ENCODE measurements at places on chromosomes 5 and 9.

DNA sequence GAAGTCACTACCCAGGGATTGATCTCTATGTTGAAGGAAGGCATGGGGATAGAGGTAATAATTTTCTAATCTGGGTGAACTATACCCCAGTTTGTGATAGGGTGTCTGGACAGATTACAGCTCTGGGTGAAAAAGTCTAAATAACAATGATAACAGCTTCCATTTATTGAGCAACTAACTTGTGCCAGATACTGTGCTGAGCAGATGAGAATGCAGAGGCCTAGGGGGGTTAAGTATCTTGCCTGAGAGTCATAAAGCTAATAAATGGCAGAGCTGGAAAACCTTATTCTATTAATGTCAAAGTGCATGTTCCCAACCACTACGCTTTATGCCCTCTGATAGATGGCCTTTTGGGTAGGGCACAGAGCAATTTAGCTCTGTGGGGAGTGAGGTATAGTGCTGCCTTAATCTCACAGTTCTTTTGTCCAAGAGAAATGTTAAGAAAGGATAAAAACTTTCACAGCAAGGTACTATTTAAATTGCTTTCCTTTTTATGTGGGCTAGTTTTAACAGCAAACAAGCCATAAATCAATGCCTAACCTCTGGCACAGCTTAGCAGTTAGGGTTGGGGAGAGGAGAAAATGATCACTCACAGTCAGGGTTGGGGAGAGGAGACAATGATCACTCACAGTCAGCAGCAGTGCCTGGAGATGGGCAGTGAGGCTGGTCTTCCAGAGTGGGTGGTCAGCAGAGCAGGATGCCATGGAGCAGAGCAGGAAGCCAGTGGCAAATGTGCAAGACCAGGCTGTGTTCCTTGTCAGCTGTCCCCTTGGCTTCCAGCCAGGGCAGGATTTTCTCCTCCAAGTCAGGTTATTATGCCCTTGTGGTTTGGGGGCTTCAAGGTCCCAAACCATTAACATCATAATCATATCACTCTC, 187.0 kb downstream of the CARTPT start:
- DNase-seq, result no peak

DNA sequence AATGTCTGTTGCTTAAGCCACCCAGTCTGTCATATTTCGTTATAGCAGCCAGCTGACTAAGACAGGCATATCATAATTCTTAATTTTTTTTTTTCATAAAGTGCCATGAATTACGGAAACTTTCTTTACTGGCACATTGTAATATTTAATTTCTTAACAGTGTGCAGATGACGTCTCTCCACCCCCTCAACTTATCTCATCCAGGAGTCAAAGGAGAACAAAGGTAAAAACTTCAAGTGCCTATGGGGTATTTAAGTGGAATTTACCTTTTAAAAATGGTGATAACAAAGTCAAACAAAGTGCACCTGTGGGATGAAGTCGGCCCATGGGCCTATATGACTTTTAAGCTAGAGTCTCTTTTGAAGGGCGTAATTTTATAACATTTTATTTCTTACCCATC, 539.4 kb downstream of the CDH9 start:
- no peak for DNase-seq

DNA sequence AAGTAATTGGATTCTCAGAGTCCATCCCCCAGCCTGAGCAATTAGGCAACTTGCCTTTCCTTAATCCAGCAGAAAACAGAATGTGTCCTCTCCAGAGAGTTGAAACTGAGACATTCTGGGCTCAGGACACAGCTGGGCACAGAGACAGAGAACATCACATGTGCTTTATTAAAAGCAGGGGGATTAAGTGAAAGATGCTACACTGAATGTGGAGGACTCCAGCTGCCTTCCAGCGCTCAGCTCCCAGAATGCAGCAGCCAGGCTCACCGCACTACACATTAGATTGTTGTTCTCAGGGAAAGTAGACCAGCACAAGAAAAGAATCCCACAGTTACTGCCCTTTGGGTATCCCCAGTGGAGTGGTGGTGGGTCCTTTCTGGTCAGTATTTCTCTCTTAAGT, 141.6 kb upstream of the IL12B start:
- no peak for DNase-seq

GRCh38 chr5:107352576-107352975, 318.2 kb downstream of the EFNA5 start:
- no peak for DNase-seq

- no peak for DNase-seq
These were observed 70.3 kb downstream of the UGCG start for GRCh38 chr9:111966861-111967291.

GRCh38 chr9:76219560-76220151, 174.6 kb downstream of the RFK start:
- no peak for DNase-seq

- no peak for DNase-seq
These were observed 48.6 kb downstream of the UBAP1 start for GRCh38 chr9:34227445-34227844.

DNA sequence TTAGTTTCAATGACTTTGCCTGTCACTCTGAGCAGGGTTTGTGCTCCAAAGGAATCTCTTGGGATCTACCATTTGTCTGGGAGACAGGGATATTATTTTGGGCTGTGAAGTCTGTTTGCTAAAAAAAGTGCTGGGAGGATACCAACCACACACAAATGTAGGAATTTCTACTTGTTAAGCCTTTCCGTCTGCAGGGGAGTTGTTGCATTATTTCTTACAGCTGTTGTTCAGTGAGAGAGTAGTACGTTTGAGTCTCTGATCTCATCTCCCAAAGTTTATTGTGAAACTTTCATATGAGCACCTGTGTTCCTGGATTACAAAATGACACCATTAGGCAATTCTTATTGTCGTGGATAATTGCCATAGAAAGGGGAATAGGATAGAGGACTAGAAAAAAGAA, 78.3 kb upstream of the SEMA6A start:
- no peak for DNase-seq

- no peak for DNase-seq
These were observed 24.0 kb downstream of the SEMA4D start for GRCh38 chr9:89473762-89474469.

DNA sequence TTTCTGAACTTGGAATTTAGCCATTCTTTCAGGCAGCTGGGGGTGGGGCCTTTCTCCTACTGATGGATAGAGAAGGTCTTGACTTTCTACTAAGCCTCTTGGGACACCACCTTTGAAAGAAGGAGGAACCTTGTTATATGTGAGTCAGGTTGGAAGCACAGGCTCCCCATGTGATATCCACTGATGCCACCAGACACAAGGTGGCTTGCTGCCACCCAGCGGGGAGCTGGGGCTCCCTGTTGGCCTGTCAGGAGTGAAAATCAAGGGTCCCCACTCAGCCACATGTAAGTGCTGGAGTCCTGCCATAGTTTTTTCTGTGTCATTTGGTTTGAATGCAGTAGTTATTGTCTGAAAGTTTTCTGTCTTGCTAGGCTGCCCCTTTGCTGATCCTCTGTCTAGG, 252.4 kb upstream of the NFIL3 start:
- no peak for DNase-seq

- DNase-seq, result no peak
These were observed 221.4 kb downstream of the MAPKAP1 start for GRCh38 chr9:125485471-125486151.

DNA sequence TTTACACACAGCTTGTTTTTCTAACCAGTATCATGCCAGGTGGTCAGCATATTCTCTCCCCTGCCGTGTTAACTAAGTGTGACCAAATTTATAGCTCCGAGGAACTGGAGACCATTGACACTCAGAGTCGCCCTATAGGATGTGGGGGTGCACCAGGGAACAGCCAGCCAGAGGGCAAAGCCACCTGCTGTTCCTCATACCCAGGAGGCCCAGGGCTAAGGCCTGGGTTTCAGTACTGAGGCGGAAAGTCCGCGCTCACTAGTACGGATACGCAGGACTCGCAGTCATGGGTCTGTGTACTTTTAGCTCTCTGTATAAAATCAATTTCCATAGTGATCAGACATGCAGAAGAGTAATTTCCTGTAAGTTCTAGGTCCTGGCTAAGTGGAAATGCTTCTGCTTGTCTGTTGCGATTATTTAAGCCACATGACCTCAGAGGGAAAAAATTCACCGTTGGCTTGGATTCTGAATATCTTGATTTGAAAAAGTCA, 247.0 kb downstream of the AOPEP start:
- DNase-seq, result no peak

DNA sequence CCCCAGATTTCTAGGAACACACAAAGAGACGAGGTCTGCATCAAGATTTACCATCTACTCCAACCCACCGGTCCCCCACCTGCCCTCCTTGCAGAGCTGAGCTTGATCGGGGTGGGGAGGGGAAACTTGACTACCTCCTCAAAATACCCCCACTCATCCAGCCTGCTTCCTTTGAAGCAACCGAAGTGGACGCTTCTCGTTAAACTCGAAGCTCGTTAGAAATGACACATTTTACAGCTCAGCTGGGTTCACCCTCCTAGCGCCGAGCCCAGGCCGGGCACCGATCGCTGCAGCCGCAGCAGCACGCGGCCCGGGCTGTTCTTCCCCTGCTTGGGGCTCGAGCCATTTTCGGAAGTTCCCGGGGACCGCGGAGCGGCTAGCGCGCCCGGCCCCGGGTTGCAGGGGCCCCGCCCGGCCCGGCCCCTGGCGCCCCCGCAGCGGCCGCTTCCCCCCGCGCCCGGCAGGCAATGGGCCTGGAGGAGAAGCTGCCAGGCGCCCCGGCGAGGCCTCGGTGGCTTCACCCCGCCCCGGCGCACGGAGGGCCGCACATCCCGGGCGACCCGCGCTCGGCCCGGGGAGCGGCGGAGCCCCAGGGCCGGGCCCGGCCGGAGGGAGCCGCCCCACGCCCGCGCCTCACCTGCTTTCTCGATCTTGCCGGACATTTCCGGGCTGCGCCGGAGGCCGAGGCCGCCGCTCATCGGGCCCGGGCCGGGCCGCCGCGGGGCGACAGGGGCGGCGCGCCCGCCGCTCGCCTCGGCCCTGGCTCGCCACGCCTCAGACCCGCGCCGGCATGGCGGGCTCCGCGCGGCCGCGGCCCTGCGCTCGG, 530 bp downstream of the RAPGEF1 start:
- DNase-seq, result no peak

GRCh38 chr9:6133346-6134063, 82.1 kb upstream of the IL33 start:
- no peak for DNase-seq

- DNase-seq, result no peak
These were observed 100.4 kb downstream of the KLHL3 start for GRCh38 chr5:137635521-137635921.

- DNase-seq, result no peak
These were observed 1.5 kb downstream of the PAPPA start for GRCh38 chr9:116154976-116155697.

DNA sequence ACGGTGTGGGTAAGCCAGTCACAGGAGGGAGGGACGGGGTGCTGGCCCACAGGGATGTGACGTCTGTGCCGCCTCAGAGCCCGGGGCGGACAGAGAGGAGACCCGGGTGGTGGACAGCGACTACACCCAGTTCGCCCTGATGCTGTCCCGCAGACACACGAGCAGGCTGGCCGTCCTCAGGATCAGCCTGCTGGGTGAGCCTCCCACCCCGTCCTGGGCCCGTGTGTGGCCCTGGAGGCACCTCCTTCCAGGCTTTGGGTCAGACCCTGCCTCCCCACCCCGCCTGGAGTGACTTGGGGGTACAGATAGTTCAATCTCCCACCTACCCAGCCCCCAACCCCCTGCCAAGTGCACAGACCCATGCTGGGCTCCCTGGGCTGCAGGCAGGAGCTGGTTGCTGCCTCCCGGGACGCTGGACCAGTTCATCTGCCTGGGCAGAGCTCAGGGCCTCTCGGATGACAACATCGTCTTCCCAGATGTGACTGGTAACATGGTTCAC, 1.7 kb downstream of the LCN12 start:
- DNase-seq, result no peak

DNA sequence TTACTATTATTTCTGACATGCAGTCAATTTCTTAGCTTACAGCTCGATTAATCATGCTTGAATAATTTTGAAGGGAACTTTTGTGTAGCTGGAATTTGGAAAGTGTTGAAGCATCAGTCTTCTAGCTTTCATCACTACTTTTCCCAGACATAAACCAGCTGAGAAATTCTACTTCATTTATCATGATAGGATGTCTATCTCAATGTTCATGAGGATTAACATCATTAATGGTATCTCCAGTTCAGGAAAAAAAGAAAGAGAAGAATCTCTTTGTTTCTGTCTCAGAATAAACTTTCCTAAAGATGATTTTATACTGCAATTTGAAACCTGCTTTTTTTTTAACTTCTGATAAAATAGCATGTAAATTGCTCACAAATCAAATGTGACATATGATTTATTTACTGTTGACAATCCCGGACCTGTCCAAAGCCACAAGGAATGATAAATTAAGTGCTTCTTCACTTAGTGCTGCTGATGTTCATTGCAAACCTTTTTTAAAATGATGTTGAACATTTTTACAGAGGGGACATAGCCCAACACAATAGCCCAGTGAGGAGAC, 412.1 kb upstream of the CLINT1 start:
- no peak for DNase-seq

- no peak for DNase-seq
These were observed 144.7 kb upstream of the ZNF608 start for GRCh38 chr5:124891179-124891578.

DNA sequence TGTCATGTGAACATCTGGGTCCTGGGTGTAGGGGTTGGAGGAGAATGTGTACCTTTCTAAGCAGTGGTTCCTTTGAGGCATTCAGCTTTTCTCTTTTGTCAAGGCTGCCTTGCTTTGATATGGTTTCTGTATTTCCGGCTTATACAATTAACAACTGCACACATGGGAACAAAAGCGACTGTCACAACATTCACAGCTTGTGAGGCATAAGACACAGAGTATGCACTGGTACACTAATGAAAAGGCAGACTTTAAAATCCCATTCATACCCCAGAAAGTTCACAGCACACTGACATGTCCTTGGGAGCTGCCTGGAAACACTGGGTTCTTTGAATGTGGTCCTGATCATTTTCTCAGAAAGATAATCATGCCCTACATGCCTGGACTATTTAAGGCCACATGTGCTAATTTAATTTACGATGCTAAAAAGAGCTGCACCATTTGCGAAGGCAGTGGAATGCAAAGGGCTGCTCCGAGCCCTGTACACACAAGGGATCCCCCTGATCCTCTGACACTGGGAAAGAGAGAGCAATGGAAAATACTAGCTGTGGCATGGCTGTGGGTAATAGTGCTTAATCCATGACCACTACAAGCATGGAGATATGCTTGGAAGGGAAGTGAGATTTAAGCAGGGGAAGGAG, 131.8 kb downstream of the EFNA5 start:
- DNase-seq, result no peak

DNA sequence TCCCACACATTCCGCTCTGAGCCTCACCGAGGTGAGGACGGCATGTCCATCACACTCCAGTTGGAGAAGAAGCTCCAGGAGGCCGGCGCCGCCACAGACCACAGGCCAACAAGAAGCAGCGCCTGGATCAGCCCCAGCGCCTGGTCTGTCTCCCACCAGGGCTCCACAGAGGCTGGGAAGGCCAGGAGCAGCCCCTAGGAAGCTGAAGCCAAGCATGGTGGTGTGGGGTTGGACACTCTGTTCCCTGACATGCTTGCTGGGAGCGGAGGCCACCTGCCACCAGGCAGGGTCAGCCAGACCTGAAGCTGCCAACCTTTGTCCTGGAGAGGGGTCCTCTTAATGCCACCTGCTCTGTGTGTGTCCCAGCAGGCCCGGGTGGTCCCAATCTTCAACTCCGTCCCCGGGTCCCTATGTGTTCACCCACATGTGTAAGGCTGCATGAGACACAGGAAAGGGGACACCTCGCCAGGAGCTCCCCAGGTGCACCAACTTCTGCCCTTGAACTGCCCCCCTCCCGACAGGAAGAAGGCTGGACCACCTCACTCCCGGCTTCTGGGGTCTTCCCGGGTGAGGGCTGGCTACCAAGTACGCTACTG, 140.1 kb upstream of the PPP1R26 start:
- DNase-seq, result no peak
